H1 (cell line): ENCODE measurements at places on chromosomes 2 and 18. TPM values are rescaled to one million over a fixed set of nuclear protein-coding genes. Genes with fewer than 3 reads are reported as not detected.

Gene PLEK
- total RNA-seq: not detected in 2 replicates

Gene PROKR1
- 3.9 and 4.0 TPM in 2 replicates for total RNA-seq

Gene RPRD1A
- total RNA-seq: 102 and 106 TPM in 2 replicates

Gene HTR2B
- total RNA-seq: not detected in 2 replicates

DNA sequence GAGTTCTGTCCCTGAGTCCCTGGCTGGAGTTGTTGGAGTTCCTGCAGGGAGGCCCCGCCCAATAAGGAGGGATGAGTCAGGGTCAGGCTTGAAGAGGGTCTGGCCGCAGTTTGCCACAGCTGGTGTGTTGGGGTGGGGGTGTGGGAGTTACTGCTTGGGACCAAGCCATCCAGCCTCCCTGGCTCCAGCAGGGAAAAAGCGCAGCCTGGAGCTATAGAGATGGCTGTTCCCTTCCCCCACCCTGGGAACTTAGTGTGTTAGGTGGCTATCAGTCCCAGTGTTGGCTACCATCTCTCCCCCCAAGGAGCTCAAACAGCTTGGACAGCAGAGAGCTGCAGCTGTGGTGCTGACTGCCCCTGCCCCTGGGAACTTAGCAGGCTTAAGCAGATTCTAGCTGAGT lies 13.2 kb upstream of the TANK start:
- H3K4me3 ChIP-seq: no peak overlapping the region
- no peaks in the 10 kb centered on the region for H3K36me3 ChIP-seq
- H3K4me1 ChIP-seq: no peaks in the 10 kb centered on the region
- H3K27me3 ChIP-seq: no peaks in the 10 kb centered on the region; the same call in 1 of the 2 replicates
- H3K27ac ChIP-seq: no peak overlapping the region

GRCh38 chr2:215002500-215002899 lies 135.9 kb downstream of the ABCA12 start:
- no peaks in the 10 kb centered on the region for H3K27me3 ChIP-seq
- DNase-seq: no peak
- no peak overlapping the region for H3K4me3 ChIP-seq
- no peaks in the 10 kb centered on the region for H3K36me3 ChIP-seq
- no peak overlapping the region for H3K27ac ChIP-seq
- H3K4me1 ChIP-seq: no peaks in the 10 kb centered on the region

DNA sequence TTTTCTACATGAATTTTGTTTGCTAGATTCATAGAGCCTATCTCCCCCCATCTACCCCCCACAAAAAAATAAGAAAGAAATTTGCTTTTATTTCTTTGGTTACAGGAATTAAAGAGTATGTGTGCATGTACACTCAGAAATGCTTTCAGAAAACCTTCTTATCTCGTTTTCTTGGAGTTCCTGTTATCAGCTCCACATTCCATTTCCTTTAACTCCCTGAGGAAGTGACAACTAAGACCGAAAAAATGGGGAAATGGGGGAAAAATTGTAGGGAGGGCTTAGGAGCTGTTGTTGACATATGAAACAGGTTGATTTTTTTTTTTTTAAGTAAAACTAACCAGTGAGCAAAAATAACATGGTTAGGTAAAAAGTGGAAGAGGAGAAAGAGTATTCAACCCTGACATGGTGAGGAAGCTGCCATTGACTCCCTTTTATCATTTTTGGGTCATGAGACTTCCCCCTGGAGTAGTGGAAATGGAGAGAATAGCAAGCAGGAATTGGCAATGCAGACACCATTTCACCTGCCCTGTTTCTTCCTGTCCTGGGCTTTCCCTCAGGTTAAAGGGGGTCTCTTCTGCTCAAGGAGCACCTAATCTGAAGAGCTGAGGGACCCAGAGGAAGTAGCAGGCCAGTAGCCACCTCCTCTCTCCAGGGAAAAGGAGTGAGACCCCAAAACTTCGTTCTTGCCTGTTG lies 93.5 kb downstream of the OSBPL6 start:
- H3K27ac ChIP-seq: no peak overlapping the region
- H3K4me3 ChIP-seq: no peak overlapping the region
- no peaks in the 10 kb centered on the region; the same call in 1 of the 2 replicates for H3K36me3 ChIP-seq
- H3K4me1 ChIP-seq: no peaks in the 10 kb centered on the region
- no peak for DNase-seq

DNA sequence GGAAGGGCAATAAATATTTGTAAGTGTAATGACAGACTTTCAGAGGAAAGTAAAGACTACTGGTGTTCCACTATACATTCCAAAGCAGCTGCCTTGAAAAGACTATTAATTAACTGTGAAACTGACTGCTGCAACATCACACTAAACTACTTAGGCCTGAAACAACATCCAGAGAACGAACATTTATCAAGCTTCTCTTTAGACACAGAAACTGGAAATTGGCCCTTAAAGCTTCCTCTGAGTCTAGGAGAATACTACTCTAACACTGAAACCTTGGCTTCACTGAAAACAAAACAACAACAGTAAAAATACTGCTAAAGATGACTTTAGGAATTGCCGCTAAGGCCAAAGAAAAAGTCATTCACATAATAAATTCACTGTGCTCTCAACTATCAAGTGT lies 74.6 kb downstream of the ESCO1 start:
- no peak overlapping the region for H3K4me3 ChIP-seq
- no peak for DNase-seq
- no peaks in the 10 kb centered on the region for H3K4me1 ChIP-seq
- no peaks in the 10 kb centered on the region for H3K27me3 ChIP-seq

DNA sequence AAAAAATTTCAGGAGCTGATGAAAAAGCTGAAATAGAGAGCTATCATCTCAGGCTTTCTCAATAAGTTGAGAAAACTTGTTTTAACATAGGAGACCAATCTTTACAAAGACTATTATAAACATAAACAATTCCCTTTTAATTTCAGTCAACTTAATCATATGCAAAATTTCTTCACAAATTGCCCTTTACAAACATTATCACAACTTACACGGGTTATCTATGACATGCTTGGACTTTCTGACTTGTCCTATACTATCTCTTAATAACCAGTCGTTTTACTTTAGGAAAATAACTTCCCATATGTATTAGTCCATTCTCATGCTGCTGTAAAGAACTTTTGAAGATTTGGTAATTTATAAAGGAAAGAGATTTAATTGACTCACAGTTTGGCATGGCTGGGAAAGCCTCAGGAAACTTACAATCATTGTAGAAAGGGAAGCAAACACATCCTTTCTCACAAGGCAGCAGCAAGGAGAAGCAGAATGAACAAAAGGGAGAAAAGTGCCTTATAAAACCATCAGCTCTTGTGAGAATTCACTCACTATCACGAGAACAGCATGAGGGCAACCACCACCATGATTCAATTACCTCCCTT lies 1583.7 kb upstream of the CELF4 start:
- no peak overlapping the region for H3K27ac ChIP-seq
- H3K27me3 ChIP-seq: no peaks in the 10 kb centered on the region
- no peaks in the 10 kb centered on the region for H3K4me1 ChIP-seq

GRCh38 chr2:225037415-225038230 lies 4.6 kb downstream of the DOCK10 start:
- H3K27ac ChIP-seq: no peak overlapping the region
- H3K36me3 ChIP-seq: no peaks in the 10 kb centered on the region; the same call in 1 of the 2 replicates
- no peak overlapping the region for H3K4me3 ChIP-seq
- H3K27me3 ChIP-seq: peaks cover 21% of the 10 kb centered on the region; the same call in 1 of the 2 replicates
- no peaks in the 10 kb centered on the region for H3K4me1 ChIP-seq

- H3K4me1 ChIP-seq: no peaks in the 10 kb centered on the region
- no peaks in the 10 kb centered on the region for H3K27me3 ChIP-seq
- no peak for DNase-seq
- H3K27ac ChIP-seq: no peak overlapping the region
Measured at GRCh38 chr2:15299904-15300520, 261.1 kb downstream of the NBAS start.

GRCh38 chr2:208415897-208416296 lies 9.3 kb downstream of the PTH2R start:
- H3K4me1 ChIP-seq: no peaks in the 10 kb centered on the region
- H3K4me3 ChIP-seq: no peak overlapping the region
- no peak for DNase-seq
- no peaks in the 10 kb centered on the region for H3K27me3 ChIP-seq
- H3K36me3 ChIP-seq: no peaks in the 10 kb centered on the region
- H3K27ac ChIP-seq: no peak overlapping the region

DNA sequence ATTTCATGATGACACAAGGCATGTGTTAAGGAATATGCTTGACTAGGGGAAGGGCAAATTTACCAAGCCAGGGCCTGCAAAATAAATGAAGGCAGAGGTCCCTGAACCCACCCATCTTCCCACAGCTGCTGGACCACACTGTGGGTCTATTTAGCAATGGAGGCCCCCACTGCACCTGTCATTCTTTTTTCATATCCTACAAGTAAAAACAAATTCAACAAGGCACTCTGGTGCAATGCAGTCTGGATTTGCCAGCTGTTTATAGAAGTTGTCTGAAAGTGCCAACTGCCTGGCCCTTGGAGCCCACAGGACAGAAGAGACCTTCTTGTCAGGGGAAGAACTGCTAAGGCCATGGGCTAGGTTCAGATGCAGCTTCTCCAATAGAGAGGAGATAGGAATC lies 112.8 kb upstream of the ATL2 start:
- H3K4me1 ChIP-seq: no peaks in the 10 kb centered on the region
- no peaks in the 10 kb centered on the region for H3K36me3 ChIP-seq
- no peak for DNase-seq

GRCh38 chr18:73136134-73136533 lies 268.3 kb upstream of the NETO1 start:
- H3K36me3 ChIP-seq: no peaks in the 10 kb centered on the region
- H3K27me3 ChIP-seq: peaks cover 1% of the 10 kb centered on the region
- no peak overlapping the region for H3K4me3 ChIP-seq
- no peak overlapping the region for H3K27ac ChIP-seq
- no peaks in the 10 kb centered on the region for H3K4me1 ChIP-seq

DNA sequence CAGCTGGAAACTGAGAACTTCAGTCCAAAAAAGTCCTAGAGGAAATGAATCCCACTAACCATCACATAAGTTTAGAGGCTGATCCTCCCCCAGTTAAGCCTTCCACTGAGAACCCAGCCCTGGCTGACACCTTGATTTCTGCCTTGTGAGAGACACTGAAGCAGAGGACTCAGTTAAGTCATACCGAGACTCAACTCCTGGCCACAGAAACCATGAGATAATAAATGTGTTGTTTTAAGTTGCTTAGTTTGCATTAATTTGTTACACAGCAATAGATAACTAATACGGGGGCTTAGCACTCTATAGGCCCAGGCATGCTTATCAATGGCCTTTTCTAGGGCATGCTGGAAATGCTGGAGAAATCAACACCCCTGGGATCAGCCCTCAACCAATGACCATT lies 3.4 kb upstream of the ADD2 start:
- no peak for DNase-seq
- no peaks in the 10 kb centered on the region for H3K36me3 ChIP-seq
- no peak overlapping the region for H3K27ac ChIP-seq
- H3K4me3 ChIP-seq: no peak overlapping the region
- H3K27me3 ChIP-seq: no peaks in the 10 kb centered on the region
- H3K4me1 ChIP-seq: peaks cover 2% of the 10 kb centered on the region; the same call in 1 of the 2 replicates

DNA sequence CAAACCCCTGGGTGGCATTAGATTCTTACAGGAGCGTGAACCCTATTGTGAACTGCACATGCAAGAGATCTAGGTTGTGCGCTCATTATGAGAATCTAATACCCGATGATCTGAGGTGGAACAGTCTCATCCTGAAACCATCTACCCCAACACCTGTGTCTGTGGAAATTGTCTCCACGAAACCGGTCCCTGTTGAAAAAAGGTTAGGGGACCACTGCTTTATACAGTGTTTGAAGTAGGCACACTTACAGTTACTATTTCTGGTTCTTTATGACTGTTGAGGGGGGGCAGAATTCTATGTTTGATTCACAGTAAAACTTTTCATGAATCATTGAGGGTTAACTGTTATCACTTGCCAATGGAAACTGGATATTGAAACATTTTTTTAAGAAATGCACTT lies 72.0 kb downstream of the RIF1 start:
- no peaks in the 10 kb centered on the region for H3K27me3 ChIP-seq
- no peak overlapping the region for H3K27ac ChIP-seq
- peaks cover 2% of the 10 kb centered on the region for H3K4me1 ChIP-seq
- H3K4me3 ChIP-seq: no peak overlapping the region
- DNase-seq: no peak
